ENCODE measurements at places on chromosomes 4 and X. TPM values are rescaled to one million over a fixed set of nuclear protein-coding genes. Genes with fewer than 3 reads are reported as not detected.

The ABCG2 gene
- total RNA-seq: 0.55 TPM

DNA sequence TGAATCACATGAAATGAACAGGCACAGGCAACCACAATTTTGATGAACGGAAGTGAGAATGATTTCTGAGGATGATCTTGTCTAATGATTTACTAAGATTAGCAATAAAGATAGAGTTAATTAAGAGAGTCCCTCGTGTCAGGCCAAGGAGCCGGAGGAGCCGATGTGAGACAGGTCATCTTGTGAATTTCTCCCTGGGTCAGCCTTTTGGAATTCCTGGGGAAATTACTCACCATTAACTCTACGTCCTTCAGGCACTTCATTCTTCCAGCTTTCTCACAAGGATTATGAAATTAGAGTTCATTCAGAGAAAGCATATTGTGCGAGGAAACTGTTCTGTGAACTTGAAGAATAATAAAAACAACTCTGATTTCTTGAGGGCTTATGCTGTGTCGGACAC is 86.7 kb downstream of the PSAPL1 start:
- no peak for DNase-seq
- no peaks in the 10 kb centered on the region for H3K4me1 ChIP-seq
- H3K4me3 ChIP-seq: no peak overlapping the region
- no peaks in the 10 kb centered on the region for H3K36me3 ChIP-seq
- no peak overlapping the region for H3K27ac ChIP-seq
- no peaks in the 10 kb centered on the region for H3K27me3 ChIP-seq

The PABPC4L gene
- not detected for total RNA-seq

DNA sequence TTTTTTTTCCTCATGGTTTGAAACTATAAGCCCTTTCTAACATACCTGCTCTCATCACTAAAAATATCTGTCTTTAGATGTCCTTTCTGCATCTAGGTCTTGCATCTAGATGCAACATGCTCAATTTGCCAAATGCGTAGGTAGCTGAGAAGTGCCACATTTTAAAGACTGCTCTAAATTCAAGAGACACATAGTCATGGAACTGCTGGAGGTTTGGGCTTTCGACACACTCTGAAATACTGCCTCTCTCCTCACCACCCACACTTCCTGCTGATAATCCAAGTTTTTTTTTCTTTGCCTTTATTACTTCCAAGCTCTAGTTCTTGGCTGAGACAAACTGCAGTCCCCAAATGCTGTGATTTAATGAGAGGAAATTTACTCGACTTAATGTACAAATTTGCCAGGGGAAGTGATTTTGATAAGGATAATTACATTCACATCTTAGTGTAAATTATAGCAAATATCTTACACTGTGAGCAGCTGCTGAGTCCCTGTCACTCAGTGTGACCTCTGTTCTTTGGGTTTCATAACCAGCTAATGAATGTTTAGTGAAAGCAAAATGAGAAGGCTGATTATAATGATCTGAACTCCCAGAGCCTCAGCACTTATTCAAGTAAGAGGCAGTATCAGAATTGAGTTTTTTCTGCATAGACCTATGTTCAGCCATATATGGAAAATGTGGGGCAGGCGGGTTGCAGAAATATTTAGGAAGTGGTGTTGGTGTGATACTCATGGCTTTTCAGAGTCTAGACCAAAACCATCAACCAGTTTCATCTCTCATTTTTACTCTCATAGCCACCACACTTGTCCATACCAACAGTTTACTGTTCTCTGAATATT is 31.3 kb downstream of the DRD5 start:
- no peak overlapping the region for H3K27ac ChIP-seq
- DNase-seq: no peak
- peaks cover 29% of the 10 kb centered on the region for H3K27me3 ChIP-seq
- peaks cover 5% of the 10 kb centered on the region for H3K4me1 ChIP-seq

- peaks cover 56% of the 10 kb centered on the region for H3K36me3 ChIP-seq
- DNase-seq: no peak
- H3K4me1 ChIP-seq: no peaks in the 10 kb centered on the region
- no peaks in the 10 kb centered on the region for H3K27me3 ChIP-seq
- no peak overlapping the region for H3K27ac ChIP-seq
- H3K4me3 ChIP-seq: no peak overlapping the region
These were observed 9.9 kb downstream of the ASMTL start for GRCh38 chrX:1442724-1443367.

GRCh38 chr4:80138551-80139538 is 58.5 kb upstream of the PRDM8 start:
- no peaks in the 10 kb centered on the region for H3K36me3 ChIP-seq
- no peaks in the 10 kb centered on the region for H3K27me3 ChIP-seq
- DNase-seq: peak; percentile 82
- no peak overlapping the region for H3K27ac ChIP-seq

DNA sequence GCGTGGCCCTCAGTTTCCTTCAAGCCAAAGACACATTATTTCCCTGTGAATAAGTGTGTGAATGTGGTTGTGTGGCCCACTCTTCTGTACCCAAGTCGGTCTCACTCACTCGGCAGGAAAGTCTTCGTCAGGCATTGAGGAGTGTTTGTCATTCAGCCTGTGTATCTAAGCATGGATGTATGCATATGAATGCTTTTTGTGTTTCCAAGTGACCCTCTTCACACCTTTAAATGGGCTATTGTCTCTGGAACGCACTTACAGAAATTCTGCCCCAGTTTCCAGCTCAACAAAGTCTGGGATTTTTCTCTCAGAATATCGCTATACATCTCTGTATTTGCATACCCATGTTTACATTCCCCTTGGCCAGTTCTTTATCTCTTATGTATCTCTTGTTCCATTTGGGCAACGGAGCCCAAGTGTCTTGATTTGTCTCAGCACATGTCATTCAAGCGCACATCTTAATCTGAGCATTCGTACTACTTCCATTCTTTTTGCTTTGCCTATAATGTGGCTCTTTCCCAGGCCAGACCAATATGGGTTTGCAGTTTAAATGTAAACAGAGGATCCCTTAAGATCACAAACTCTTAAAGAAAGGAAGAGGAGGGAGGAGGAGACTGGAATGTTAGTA is 4.8 kb downstream of the BCOR start:
- no peaks in the 10 kb centered on the region for H3K36me3 ChIP-seq
- no peaks in the 10 kb centered on the region for H3K27me3 ChIP-seq
- peaks cover 39% of the 10 kb centered on the region for H3K4me1 ChIP-seq
- no peak for DNase-seq
- no peak overlapping the region for H3K27ac ChIP-seq

GRCh38 chrX:19747652-19748610 is 139.5 kb downstream of the SH3KBP1 start:
- peaks cover 4% of the 10 kb centered on the region for H3K36me3 ChIP-seq
- no peaks in the 10 kb centered on the region for H3K27me3 ChIP-seq
- peak; percentile 87 for DNase-seq
- peak overlapping the region; percentile 65 for H3K4me3 ChIP-seq
- H3K4me1 ChIP-seq: peaks cover 92% of the 10 kb centered on the region

The CT45A10 gene
- total RNA-seq: not detected

DNA sequence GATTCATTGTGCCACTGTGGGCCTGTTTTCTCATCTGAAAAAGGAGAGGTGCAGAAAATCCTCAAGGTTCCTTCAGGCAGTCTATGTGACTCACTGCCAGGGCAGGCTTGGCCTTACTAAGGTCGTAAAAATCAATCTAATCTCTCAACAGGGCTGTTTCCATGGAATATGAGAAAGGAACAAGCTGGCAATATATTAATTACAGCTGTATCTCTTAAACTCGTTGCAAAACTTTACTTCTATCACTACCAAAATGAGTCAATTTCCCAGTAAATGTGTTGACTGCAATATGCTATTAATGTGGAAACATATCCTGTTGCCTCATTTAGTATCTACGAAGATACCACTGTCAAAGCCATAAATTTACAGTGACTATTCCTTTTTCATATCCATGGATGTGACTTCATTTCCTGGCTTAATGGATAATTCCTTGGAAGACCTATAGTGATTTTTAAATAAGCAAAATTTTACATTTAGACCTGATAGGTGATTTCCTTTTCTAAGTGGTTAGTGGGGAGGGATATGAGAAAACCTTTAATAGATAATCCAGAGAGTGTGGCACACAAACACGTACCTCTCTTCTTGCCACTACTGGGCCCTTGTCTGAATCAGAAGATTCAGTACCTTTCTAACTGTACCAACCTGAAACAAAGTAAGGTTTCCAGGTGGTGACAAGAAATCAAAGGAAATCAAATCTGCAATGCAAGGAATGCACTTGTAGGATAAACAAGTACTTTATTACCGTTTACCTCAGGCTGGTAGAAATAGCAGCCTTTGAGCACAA is 127.4 kb upstream of the FTHL17 start:
- no peaks in the 10 kb centered on the region for H3K27me3 ChIP-seq
- no peaks in the 10 kb centered on the region for H3K36me3 ChIP-seq
- H3K4me1 ChIP-seq: no peaks in the 10 kb centered on the region
- no peak for DNase-seq
- no peak overlapping the region for H3K4me3 ChIP-seq
- H3K27ac ChIP-seq: no peak overlapping the region

- H3K27me3 ChIP-seq: no peaks in the 10 kb centered on the region
- no peak overlapping the region for H3K27ac ChIP-seq
- H3K36me3 ChIP-seq: no peaks in the 10 kb centered on the region
- DNase-seq: no peak
- H3K4me3 ChIP-seq: no peak overlapping the region
- H3K4me1 ChIP-seq: no peaks in the 10 kb centered on the region
These were observed 10.7 kb upstream of the PDHA1 start for GRCh38 chrX:19332983-19333382.

The ZMAT1 gene
- total RNA-seq: 2.8 TPM

DNA sequence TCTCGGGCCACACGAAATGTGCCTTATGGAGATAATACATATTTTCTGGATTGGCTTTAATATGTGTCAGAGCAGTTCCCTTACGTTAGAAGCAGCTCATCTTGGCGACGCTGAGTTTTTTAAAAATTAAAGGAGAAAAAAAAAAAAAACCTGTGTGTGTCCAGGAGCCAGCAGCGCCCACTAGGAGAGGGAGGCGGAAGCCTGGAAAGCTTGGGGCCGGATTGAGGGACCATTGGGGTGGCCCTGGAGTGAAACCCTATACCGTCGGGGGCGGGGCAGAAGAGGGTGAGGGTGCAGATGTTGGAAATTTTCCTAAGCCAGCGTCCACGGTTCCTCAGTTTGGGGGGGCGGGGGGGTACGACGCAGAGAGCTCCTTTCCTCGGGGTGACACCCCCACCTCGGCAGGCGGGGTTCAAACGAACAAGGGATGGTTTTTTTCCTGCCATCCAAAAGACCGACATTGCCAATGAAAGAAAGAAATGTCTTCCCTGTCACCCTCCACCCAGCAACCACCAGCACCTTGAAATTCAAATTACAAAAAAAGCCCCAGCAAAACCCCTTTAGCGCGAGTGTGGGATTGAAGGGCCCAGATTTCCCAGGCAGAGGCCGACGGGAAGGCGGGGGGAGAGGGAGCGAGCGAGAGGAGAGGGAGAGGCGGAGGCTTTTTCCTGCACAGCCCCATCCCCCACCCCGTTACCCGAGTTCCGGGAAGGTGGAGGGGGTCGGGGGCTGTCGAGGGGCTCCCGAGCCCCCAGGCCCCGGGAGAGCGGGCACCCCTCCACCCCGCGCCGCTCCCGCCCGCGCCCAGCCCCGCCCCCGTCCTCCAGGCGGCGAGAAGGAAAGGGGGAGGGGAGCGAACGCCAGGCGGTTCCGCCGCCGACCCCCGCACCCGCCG is 859 bp downstream of the SMARCA1 start:
- H3K4me3 ChIP-seq: peak overlapping the region; percentile 81
- no peaks in the 10 kb centered on the region for H3K27me3 ChIP-seq
- DNase-seq: peak; percentile 12
- no peak overlapping the region for H3K27ac ChIP-seq
- peaks cover 3% of the 10 kb centered on the region for H3K4me1 ChIP-seq

DNA sequence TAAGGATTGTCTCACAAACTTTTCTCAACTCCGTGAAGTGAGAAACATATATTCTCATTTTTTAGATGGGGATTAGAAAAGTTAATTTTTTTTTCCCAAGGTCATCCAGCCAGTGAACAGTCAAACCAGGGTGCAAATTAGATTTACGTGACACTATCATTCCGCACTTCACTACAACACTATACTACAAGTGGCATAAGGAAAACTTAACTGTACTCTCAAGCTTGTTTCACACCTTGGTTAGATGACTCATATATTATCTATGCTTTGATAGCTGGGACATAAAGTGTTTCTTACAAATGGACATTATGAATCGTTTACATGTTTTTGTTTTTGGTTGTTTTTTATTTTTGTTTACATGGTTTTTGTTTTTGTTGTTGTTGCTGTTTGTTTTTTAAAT is 525.7 kb downstream of the PPARGC1A start:
- H3K4me1 ChIP-seq: no peaks in the 10 kb centered on the region
- H3K36me3 ChIP-seq: no peaks in the 10 kb centered on the region
- H3K4me3 ChIP-seq: no peak overlapping the region
- H3K27ac ChIP-seq: no peak overlapping the region
- no peak for DNase-seq
- no peaks in the 10 kb centered on the region for H3K27me3 ChIP-seq

Data from activated naive CD4-positive, alpha-beta T cell treated with anti-CD3 and anti-CD28 coated beads for 36 hours (primary cell).